ENCODE measurements at places on chromosomes 11 and 22.

- DNase-seq = no peak
Observed at GRCh38 chr22:42724062-42724461, 3.4 kb upstream of the A4GALT start.

- no peak for DNase-seq
Observed at GRCh38 chr22:31102441-31103081, 4.8 kb downstream of the SELENOM start.

GRCh38 chr11:34633640-34633989 is 12.7 kb downstream of the EHF start:
- DNase-seq = no peak

GRCh38 chr22:39134366-39135091 is 18.0 kb downstream of the CBX7 start:
- no peak for DNase-seq

GRCh38 chr11:10233581-10233980 is 60.4 kb downstream of the SBF2 start:
- DNase-seq = no peak

- no peak for DNase-seq
Observed at GRCh38 chr11:119537306-119538253, 114.6 kb upstream of the THY1 start.

- no peak for DNase-seq
Observed at GRCh38 chr22:46250783-46251125, 661 bp upstream of the CDPF1 start.

DNA sequence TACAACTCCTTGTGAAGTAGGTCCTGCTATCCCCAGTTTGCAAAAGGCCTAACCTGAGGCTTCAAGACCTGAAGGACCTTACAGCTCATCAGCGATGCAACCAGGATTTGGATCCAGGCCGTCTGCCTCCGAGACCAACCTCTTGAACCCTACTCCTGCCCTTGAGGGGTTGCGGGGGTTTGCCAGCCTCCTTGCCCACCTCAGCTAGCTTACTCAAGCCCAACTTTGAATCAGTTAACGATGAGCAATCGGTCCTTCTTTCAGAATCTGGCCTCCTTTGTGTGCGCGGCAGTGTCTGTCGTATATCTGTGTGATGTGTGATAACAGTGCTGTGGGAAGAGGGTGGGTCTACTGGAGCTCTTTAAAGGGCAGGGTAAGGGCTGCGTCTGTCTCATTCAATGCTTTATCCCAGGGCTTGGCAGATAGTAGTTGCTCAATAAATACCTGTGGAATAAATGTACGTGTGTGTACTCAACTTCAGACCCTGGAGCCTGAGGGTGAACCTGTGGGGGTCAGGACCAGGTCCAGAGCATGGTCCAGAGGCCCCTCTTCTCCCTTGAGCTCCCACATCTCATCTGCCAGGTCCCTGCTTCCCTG is 3.2 kb downstream of the CHRM1 start:
- no peak for DNase-seq

- no peak for DNase-seq
Observed at GRCh38 chr11:18958221-18958910, 19.2 kb upstream of the MRGPRX1 start.

DNA sequence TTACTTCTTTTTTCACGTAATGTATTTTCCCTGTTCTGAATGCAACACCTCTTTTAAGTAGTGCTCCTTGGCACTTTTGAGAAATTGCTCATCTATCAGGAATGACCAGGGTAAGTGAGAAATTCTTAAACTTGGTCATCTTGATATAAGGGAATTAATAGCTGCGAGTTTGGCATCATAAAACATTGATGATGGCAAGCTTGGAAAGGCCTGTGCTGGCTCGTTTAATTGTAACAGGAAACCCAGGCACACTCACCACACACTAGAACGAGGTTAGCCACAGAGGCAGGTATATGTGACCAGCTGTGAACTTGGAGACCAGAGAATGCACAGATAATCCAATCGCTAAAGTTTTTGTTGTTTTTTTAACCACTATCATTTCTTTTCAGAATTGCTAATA is 24.3 kb downstream of the FAM118A start:
- no peak for DNase-seq

GRCh38 chr11:126793596-126793995 is 207.0 kb downstream of the KIRREL3 start:
- no peak for DNase-seq

- no peak for DNase-seq
Observed at GRCh38 chr11:27150098-27150497, 109.5 kb downstream of the BBOX1 start.

DNA sequence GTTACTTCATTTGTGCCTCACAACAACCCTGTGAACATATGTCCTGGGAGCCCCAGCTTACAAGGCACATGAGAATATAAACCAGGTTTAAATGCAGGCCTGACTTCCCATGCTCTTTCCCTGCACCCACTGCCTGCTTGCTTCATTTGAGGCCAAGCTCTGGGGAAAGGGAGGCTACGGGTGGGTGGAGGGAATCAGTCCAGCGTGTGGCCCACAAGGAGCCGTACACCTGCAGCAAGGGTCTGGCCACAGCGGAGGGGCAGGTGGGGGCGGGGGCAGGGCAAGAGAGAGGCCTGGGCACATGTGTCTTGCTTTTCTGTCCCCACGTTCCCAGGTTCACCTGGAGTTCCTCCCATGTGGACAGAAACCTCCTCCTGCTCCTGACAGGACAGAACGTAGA is 26.2 kb downstream of the FAM83F start:
- no peak for DNase-seq
